ENCODE measurements at places on chromosomes 7 and 10.

- no peak for DNase-seq
Observed at GRCh38 chr7:146961617-146962016, 845.0 kb downstream of the CNTNAP2 start.

- DNase-seq, result peak; percentile 39
Observed at GRCh38 chr7:75662579-75663301, 76.0 kb downstream of the HIP1 start.

DNA sequence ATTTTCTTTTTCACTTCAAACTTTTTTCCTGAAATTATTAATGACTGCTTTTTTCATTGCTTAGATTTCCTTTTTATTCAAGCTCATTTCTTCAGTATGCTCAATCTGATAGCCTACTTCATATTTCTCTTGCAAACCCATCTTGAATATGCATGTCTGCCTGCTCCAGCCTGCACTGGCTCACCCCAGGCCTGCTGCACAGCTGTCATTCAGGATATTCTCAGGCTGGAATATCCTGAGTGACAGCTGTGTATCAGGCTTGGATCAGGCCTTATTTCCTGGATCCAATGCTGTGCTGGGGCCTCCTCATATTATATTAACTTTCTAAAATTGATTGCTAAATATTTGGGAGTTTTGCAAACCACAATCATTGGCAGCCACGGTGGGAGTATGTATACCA, 120.2 kb upstream of the TNS3 start:
- no peak for DNase-seq

DNA sequence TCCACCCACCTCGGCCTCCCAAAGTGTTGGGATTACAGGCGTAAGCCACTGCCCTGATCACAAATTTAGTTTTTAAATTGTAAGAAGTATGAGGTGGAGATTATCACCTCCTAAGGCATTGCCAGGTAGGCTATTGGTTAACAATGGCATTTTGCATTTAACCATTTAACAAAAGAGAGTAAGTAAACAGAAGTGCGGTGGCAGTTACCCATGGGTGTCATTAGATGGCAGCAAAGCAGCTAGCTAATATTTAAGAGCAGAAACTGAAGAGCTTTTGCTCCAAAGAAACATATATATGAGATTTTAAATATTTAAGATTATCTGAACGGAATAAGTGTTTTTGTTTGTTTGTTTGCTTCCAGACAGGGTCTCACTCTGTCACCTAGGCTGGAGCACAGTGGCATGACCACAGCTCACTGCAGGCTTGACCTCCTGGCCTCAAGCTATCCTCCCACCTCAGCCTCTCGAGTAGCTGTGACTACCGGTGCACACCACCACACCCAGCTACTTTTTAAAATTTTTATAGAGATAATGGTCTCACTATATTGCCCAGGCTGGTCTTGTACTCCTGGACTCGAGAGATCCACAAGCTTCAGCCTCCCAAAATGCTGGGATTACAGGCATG, 325.5 kb upstream of the C7orf33 start:
- DNase-seq, result peak; percentile 11

GRCh38 chr10:119640875-119641526, 10.2 kb upstream of the BAG3 start:
- DNase-seq, result no peak

DNA sequence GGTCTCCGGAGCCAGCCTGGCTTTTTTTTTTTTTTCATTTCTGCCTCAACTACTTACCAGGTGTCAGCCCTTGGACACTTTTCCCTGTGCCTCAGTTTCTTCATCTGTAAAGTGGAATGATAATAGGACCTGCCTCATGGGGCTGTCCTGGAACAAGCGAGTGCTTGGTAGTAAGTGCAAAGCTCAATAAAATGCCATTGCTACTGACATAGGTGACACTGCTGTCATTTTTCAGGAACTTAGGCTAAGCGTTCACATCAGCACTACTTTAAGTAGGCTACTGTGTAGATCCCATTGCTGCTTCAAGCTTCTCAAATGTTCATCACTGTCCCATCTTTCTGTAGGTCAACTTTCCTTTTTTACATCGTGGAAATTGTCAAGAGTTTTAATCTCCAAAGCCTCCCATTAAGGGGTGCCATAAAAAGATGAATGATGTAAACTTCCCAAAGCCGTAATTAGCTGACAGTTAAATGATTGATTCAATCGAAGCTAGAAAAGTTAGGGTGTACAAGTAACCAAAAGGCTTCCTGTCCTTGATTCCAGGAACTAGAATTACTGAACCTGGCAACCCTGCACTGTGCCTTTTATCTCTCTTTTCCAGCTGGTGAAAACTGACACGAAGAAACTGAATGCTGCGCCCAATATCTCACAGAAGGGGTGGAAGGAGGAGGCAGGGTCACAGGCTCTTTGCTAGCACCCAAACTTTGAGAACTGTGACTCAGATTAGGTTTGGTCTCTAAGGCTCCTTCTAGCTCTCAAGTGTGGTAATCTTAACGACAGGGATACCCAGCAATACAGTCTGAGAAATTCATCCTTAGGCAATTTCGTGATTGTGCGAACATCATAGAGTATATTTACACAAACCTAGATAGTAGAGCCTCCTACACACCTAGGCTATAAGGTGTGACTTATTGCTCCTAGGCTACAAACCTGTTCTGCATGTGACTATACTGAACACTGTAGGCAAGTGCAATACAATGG, 861 bp upstream of the USP6NL start:
- no peak for DNase-seq

- DNase-seq, result no peak
Observed at GRCh38 chr7:159007996-159008389, 136.7 kb downstream of the VIPR2 start.

GRCh38 chr10:12419262-12419847, 70.0 kb downstream of the CAMK1D start:
- DNase-seq, result no peak

- no peak for DNase-seq
Observed at GRCh38 chr7:12570168-12570533, 369 bp upstream of the SCIN start.

GRCh38 chr7:20190560-20191390, 26.4 kb downstream of the MACC1 start:
- no peak for DNase-seq

DNA sequence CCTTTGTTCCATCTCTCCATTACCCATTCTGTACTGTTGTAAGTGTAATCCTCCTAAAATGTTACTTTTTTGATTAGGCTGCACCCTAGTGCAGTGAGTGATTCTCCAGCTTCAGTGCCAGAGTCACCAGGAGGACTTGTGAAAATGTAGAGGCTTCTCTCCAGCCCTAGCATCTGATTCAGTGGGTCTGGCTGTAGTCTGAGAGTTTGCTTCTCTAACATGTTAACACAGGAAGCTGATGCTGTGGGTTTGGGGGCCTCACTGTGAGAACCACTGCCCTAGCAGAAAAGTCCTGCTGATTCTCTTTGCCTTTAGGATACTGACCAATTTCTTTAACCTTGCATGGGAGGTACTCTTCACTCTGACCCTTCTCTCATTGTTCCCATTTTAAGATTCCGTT, 24.4 kb downstream of the CSGALNACT2 start:
- no peak for DNase-seq

DNA sequence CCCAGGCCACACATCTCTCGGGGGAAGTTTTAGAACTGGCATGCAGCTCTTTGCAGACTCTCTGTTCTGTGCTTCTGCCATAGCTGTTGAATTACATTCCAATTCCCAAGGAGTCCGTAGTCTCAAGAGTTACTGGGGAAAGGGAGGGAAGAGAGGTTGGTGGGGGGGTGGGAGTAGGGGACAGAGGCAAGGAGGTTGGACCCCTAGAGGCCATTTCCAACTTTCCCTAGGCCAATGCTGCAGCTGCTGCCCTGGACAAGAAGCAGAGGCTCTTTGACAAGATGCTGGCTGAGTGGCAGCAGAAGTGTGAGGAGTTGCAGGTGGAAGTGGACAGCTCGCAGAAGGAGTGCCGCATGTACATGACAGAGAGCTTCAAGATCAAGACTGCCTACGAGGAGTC, 23.8 kb downstream of the MYH16 start:
- no peak for DNase-seq

DNA sequence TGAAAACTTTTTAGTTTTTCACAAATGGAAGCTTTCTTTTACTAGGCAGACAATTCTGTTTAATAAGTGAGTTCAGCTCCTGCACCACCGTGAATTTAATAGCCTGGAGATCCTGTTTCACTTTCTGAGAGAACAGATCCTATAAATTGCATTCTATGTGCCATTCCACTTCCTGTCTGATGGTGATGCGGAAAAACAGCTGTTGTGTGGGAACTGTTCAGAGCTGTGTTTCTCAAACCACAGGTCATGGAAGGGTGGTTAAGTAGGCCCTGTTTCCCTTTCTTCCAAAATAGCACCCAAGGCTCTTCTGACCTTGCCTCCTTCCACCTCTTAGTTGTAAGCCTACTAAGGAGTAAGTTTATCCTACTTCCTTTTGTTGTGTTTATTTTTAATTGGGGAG, 97.2 kb upstream of the DKK1 start:
- DNase-seq, result no peak

DNA sequence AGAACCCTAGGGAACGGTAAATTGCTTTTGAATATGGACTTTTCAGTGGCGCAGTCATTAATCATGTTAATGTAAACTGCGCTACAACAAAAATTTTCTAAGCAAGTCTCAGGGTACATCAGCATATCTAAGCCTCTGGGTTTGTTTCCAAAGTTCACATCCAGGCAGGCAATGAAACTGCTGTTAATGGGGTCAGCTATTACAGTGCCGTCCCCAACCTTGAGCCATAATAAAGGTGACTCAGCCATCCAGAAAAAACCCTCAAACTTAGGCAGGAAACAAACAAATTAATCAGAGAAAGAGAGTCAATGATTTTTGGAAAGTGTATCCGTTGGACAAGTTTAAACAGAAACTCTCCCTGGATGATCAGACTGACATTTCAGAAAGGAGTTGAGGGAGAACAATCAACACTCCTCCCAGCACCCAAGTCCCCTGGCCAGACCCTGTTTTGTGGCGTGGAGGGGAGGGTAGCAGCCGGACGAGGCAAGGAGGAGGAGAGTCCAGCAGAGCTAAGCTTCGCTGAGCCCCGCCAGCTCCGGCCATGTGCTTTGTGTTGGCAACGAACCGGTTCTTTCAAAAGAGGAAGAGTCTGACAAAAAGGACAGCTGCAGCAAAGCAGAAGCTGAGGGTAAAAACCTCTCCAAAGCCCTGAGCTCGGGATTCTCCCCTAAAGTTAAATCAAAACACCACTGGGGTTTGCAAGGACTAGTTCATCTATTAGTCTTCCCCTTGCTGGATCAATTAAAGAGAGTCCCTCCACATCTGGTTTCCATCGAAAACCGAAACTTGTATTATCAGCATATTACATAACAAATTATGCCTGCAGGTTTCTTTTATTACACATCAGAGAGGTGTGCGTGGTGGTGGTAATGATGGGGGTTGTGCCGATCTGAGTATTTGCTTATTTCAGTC, 3.6 kb downstream of the FAM53B start:
- no peak for DNase-seq

DNA sequence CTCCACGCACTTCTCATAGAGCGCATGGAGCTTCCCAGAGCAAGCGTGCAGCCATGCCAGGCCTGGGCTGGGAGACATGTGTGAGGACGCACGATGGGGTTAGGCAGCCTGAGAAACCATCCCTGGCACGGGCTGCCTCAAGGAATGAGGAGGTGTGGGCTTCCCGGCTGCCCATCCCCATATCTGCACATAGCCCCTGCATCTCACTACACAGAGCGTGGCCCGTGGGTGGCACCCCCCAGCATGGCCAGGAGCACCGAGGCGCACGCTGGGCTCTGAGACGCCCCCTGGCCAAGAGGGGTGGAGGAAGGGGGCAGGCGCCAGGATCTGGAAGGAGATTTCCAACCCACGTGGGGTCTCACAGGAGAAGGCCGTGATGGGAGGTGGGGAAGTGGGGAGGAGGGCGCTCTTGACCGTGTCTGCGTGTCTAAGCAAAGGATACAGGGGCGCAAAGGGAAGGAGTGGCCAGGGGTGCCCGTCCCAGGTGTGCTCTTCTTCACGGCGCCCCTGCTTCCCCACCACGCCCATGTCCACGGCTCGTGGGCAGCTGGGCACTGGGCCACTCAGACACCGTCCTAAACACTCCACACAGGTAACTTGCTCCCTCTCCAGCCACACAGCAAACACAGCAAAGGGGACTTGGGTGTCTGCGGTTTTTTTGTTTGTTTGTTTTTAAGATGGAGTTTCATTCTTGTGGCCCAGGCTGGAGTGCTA, 340.5 kb downstream of the PTPRN2 start:
- no peak for DNase-seq

GRCh38 chr7:12490107-12490688, 80.3 kb upstream of the SCIN start:
- no peak for DNase-seq
